Cerebellum (tissue), 4 donors: ENCODE measurements at places on chromosomes 4 and X.

DNA sequence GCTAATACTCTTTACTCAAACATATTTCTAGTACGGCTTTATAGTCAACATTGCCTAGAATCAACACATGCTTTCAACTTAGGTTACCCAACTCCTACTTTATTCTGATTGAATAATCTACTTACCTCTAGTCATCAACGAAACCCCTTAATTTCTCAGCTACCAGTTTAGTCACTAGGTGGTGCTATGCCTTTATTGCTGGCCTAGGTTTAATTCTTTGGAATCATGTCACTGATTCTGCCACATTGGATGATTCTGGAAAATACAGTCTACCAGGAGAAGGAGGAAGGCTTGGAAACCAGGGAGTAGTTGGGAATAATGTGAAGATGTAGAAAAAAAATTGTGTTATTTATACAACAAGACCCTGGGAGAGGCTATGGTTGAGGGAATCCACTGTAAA is 167.7 kb downstream of the DCAF12L2 start:
- DNase-seq, result no peak

DNA sequence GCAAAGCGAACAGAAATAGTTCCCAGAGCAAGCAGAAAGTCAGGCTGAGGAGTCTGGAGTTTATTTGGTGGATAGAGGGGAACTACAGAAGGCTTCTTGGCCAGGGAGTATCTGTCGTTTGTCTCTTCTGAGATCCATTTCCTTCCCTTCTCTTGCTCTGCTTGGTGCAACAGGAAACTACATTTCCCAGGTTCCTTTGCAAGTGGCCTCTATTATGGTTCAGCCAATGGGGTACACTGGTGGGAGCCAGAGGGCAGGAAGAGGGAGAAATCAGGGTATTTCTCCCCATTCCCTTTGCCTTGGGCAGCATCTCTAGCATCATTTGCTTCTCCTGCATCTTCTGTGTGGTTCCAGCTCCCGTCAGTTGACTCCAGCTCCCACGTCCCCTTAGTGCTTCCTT is 142.1 kb downstream of the BCOR start:
- no peak for DNase-seq

DNA sequence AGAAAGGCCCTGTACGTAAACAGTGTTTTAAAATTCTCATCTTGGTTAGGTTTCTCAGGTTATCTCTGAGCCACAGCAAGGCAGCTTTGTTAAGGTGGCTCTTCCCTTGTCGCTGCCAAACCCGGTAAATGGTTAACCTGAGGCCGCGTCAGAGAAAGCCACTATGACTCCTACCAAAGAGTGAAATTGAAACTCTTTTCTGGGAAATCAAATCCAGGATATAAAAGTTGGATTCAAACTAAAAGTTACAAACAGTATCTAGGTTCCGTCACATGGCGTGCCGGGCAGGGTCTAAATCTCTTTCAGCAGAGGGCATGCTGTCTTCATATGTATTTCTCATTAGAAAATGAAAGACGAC is 433 bp downstream of the MMAA start:
- no peak for DNase-seq

- no peak for DNase-seq
These were observed 500.2 kb downstream of the IDS start for GRCh38 chrX:149004936-149005335.

DNA sequence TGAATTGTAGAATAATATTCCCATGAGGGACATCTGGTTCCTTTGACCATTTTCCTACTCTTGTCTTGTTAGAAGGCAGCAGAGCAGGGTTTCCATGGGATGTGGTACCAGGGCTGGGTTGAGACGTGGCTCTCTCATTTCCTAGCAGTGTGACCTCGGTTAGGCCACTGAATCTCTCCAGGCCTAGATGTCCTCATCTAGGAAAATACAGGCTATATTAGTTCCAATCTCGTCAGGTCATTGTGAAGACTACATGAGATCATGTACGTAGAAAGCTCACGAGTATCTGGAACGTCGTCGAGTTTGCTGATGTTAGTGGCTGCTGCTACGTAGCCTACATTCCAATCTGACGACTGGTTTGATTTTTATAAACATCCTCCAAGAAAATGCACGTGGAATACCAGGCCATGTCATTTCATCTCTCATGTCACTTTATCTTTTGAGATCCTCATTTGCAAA is 278.2 kb upstream of the GATB start:
- no peak for DNase-seq

- no peak for DNase-seq
These were observed 330.2 kb upstream of the F9 start for GRCh38 chrX:139200346-139200745.

- no peak for DNase-seq
These were observed 81.8 kb downstream of the TEX11 start for GRCh38 chrX:70826715-70827114.

DNA sequence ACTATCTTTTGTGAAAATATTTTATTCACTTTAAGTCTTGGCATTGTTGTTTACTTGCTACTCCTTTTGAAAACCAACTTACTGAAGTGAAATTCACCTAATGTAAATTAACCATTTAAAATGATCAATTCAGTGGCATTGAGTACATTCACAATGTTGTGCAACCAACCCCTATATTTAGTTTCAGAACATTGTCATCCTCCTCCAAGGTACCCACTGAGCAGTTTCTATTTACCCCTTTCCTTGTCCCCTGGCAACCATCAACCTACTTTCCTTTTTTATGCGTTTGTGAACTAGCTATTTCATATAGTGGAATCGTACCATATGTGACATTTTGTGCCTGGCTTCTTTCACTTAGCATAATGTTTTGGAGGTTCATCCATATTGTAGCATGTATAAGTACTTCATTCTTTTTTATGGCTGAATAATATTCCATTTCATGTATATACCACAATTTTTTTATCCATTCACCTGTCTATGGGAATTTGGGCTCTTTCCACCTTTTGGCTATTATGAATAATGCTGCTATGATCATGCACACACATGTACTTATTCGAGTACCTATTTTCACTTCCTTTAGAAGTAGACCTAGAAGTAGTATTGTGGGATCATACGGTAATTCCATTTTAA is 85.0 kb downstream of the WWC2 start:
- DNase-seq, result no peak

GRCh38 chrX:96703816-96704215 is 19.2 kb downstream of the DIAPH2 start:
- no peak for DNase-seq

DNA sequence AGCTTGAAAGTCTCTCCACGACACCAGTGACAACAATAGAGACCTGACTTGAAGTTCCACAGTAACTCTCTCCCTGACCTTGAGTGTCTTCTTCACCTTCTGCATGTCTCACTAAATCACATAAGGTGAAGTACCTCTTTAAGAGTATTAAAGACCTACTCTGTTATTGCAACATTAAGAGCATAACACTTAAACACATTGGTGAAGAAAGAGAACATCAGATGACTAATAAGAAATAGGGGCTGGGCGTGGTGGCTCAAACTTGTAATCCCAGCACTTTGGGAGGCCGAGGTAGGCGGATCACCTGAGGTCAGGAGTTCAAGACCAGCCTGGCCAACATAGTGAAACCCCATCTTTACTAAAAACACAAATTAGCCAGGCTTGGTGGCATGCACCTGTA is 33.9 kb upstream of the MAPK10 start:
- DNase-seq, result no peak

DNA sequence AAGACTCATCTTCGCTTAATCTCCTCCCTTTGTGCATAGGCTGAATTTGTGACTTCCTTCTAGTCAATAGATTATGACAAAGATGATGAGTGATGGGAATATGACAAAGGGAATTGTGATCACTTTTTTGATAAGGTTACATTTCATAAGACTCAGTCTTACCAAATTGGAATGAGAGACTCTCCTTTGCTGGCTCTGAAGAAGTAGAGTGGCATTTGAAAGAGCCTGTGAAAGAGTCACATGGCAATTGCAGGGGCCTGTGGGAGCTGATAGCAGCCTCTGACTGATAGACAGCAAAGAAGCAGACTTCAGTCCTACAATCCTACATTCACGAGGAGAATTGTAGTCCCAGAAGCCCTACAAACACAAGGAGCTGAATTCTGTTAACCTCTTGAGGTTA is 44.9 kb upstream of the ADAMTS3 start:
- DNase-seq, result no peak

- no peak for DNase-seq
These were observed 48.0 kb upstream of the APELA start for GRCh38 chr4:164828955-164829354.

DNA sequence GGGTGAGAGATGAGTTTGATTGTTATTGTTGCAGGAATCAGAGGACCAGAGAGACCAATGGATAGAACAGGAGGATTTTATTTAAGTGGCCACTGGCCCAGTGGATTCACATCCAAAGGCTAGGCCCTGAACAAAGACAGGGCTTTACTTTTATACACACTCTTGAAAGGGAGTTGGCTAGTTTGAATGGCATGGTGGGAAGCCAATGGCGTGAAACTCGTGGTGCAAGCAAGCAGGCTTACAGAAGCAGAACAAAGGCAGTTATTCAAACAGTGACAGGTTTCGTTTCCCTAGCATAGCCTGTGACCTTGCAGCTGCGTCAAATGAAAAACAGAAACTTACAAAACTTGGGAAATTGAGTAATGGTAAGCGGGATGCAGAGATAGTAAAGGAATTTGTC is 110.2 kb upstream of the PRDX4 start:
- DNase-seq, result no peak

- no peak for DNase-seq
These were observed 18.2 kb downstream of the ELF4 start for GRCh38 chrX:130091980-130092522.

DNA sequence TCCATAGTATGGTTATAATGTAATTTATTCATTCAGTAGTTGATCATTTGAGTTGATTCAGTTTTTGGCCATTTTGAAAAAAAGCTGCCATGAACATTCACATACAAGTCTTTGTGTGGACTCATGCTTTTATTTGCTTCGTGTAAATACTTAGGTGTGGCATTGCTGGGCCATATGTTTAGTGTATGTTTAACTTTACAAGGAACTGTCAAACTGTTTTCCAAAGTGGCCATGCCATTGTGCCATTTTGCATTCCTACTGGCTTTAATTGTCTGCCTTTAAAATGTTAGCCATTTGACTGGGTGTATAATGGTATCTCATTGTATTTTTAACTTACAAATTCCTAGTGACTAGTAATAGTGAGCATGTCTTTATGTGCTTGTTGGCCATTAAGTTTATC is 8.8 kb downstream of the MTM1 start:
- no peak for DNase-seq

GRCh38 chrX:145213504-145213903 is 33.8 kb upstream of the SPANXN1 start:
- DNase-seq, result no peak

GRCh38 chr4:143195581-143195980 is 10.9 kb downstream of the USP38 start:
- DNase-seq, result no peak

GRCh38 chrX:37424000-37424429 is 74.9 kb downstream of the PRRG1 start:
- no peak for DNase-seq

- no peak for DNase-seq
These were observed 1.6 kb upstream of the CHIC2 start for GRCh38 chr4:54066088-54066415.

DNA sequence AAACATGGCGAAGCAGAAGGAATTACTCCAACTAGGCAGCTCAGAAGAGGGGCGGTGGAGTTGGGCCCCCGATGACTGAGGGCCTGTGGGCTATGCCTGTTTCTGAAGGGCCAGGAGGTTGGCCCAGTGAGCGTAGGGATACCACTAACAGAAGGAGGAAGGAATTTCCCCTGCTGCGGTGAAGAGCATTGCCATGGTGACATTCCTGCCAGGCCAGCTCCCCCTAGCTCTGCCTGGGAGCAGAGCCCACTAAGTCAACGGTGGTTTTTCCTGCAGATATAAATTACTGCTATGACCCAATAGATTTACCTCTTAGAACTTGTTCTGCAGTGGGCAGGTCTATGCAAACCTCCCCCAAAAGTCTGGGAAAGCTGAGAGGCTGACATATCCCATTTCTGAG is 28.9 kb upstream of the HMX1 start:
- DNase-seq, result no peak

DNA sequence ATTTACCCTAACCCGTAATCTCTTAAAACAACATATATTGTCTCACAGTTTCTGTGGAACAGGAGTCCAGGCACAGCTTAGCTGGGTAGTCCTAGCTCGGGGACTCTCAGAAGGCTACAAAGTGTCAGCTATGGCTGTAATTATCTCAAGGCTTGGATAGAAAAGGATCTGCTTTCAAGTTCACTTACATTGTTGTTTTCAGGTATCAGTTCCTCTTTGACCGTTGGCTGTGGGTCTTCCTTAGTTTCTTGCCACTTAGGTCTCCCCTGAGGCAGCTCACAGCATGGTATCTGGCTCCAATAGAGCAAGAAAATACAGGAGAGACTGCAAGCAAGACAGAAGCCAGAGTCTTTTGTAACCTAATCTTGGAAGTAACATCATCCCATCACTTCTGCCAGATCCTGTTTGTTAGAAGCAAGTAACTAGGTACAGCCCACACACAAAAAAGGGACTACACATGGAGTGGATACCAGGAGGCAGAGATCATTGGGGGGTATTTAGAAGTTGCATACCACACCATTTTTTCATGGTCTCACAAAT is 137.0 kb downstream of the MAGEB5 start:
- no peak for DNase-seq

GRCh38 chr4:185387957-185388356 is 7.8 kb downstream of the LRP2BP start:
- no peak for DNase-seq

DNA sequence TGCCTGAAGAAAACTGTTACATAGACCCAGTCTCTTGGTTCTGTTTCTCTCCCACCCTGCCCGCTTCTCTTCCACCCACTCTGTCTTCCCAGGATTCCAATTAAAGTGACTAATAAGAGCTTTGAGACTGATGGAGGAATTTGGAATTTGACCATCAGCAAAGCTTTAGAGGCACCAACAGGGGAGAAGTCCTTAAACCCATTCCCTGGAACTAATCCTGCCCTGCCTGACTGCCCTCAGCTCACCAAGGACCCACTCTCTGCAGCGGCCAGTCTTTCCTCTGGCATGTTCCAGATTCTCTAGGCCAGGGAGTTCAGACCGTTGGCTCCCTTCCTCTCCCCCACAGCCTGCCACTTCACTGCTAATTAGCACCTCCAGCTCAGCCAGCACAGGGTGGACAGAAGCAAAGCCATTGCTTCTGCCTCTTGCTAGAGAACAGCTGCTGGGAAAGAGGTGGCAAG is 23.9 kb downstream of the SCD5 start:
- DNase-seq, result peak; percentile 41
